ENCODE measurements at places on chromosomes 12 and 14.
A peak's percentile ranks its signal among the peaks of the same experiment; 100 is the strongest.

- DNase-seq: no peak
Observed at GRCh38 chr12:58341791-58342190, 400.4 kb downstream of the ATP23 start.

GRCh38 chr12:95130096-95130495 is 56.7 kb upstream of the NR2C1 start:
- no peak for DNase-seq

DNA sequence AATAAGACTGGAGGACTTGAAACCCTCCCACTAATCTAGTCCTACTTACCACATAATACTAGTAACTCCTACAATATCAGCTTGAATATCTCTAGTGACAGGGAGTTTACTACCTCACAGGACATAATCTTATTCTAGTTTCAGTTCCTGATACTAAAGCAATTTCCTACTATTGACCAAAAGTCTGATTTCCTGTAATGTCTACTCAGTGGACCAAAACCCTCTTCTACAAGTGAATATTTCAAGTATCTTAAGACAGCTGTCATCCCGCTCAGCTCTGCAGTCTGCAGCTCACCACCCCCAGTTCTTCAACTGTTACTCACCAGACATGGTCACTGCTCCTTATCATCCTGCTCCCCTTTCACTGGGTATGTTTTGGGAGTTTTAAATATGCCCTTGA is 70.8 kb upstream of the TMCC3 start:
- no peak for DNase-seq

DNA sequence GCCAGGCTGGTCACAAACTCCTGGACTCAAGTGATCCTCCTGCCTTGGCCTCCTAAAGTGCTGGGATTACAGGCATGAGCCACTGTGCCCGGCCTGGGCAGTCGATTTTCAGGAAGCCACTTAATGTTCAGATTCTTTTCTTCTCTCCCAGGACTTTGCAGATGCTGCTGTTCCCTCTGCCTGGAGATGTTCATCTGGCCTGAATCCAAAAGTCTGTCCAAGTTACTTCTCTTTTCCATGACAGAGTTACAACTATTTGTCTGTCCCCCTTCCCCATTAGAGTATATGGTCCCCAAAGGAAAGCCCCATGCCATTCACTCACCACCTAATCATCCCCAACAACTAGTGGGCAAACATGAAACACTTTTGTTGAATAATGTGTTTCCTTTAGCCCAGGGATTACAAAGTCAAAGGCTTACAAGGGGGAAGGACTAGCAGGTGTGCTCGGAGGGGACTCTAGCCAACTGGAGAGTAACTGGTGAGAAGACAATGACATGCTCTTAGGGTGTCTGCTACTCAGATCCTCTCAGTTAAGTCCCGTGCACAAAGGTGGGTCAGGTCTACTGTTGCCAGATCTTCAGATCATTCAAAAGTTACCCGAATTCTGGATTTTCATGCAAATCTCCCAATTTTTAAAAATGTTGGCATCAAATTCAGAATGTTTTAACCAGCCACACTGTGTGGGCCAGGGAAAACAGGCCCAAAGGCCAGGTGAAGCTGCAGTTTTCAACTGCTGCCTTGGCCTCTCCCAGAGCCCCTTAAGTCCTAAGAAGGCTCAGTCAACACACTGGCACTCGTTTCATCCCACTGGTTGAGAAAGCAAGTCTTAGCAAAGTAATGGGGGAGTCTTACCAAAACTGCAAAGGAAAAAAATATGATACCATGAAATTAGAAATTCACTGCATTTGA is 29.6 kb downstream of the NUDT4 start:
- DNase-seq: no peak

DNA sequence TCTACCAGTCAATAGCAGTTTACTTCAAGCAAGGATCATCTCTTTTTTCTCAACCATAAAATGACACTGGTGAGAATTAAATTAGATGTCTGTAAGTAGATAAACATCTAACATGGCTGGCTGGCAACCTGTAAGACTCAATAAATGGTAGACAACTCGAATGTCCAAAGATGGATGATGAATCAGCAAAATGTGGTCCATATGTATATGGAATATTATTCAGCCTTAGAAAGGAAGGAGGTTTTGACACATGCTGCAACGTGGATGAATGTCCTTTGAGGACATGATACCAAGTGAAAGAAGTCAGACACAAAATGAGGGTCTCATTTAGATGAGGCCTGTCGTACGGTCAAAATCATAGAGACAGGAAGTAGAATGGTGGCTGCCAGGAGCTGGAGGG is 46.2 kb downstream of the SPRING1 start:
- DNase-seq: no peak

- DNase-seq: no peak
Observed at GRCh38 chr12:130710733-130711080, 5.4 kb downstream of the RIMBP2 start.

- no peak for DNase-seq
Observed at GRCh38 chr14:98548071-98548686, 723.8 kb downstream of the BCL11B start.

- no peak for DNase-seq
Observed at GRCh38 chr14:89779707-89780106, 174.8 kb downstream of the EFCAB11 start.

DNA sequence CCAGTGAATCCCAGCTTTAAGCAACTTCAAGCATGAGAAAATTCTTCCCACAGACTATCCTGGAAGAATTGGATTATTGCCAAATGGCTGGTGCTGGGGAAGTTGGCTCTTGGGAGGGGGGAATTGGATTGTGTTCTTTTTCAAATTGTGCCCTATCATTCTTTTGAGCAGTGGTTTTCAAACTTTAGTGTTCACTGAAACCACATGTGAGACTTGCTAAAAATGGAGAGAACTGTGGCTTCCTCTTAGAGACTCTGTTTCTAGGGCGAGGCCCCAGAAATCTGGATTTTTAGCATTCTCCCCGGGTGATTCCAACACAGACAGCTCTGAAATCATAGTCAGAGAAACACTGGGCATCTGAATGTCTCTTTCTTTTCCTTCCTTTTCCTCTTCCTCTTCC is 14.3 kb upstream of the OTUB2 start:
- no peak for DNase-seq

DNA sequence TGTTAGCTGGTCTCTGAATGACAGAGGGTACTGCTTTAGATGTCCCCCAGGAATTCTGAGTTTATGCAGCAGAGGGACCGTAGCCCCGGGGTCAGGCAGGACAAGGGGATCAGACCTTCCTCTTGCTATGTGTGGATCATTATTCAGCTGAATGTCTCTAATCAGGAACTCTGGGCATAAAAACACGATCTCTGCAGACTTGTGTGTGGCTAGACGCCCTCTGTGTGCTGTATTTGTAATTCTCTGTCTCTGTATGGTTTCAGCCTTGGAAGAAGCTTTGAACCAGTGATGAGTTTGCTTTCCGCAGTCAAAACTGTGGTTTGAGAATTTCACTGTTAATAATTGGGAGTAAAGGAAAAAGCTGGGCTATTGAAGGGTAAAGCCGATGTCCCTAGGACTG is 125.3 kb downstream of the ETV6 start:
- no peak for DNase-seq

- DNase-seq: no peak
Observed at GRCh38 chr12:109611223-109611622, 37.6 kb downstream of the MVK start.

DNA sequence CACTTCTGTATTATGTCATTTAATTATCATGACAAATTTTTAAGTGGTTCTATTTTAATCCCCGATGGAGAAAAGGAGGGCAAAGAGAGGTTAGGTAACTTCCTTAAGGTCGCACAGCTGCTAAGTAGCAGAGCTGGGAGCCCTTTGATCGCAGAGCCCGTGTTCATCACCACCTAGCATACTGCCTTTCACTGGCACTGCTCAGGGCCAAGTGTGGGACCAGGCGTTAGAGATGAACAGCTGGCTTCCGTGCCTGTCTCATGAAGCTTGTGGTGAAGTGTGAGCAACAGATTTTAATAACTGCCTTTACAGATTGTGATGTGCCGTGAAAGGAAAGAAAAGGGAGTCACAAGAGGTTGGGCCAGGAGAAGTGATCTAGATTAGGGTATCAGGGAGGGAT is 273.6 kb downstream of the AKAP6 start:
- no peak for DNase-seq

- no peak for DNase-seq
Observed at GRCh38 chr12:11593013-11593412, 56.5 kb upstream of the ETV6 start.

DNA sequence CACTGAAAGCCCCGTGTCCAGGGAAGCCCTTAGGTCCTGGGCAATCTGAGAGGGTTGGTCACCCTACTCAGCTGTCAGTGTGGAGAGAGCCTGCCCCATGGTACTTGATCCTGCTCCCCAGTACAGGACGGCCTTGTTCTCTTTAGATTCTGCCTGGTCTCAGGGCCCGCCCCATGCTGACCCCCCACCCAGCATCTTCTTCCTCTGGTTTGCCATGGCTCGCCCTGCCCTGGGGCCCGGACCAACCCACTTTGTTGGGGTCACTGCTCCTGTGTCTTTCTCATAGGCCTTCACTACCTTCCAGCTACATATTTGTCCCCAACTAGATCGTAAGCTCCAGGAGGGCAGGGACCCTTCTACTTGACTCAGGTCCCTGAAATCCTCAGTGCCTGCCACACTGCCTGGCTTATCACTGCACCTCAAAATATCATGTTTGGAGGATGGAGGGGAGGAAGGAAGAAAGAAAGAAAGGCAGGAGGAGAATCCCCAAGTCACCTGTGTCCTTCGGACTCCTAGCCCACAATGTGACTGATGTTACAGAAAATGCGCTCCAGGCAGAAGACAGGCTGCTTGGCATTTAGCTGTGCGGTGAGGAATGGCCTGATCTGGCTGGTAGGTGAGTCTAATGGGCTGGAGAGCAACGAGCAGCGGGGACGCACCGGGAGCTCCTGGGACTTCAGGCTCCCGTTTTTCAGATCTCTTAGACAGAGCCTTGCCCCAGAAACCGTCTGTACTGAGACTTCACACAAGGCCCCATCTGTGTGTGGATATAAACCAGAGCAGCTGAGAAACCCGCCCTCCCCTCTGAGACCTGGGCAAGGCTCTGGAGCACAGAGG is 66.1 kb downstream of the C14orf132 start:
- no peak for DNase-seq

DNA sequence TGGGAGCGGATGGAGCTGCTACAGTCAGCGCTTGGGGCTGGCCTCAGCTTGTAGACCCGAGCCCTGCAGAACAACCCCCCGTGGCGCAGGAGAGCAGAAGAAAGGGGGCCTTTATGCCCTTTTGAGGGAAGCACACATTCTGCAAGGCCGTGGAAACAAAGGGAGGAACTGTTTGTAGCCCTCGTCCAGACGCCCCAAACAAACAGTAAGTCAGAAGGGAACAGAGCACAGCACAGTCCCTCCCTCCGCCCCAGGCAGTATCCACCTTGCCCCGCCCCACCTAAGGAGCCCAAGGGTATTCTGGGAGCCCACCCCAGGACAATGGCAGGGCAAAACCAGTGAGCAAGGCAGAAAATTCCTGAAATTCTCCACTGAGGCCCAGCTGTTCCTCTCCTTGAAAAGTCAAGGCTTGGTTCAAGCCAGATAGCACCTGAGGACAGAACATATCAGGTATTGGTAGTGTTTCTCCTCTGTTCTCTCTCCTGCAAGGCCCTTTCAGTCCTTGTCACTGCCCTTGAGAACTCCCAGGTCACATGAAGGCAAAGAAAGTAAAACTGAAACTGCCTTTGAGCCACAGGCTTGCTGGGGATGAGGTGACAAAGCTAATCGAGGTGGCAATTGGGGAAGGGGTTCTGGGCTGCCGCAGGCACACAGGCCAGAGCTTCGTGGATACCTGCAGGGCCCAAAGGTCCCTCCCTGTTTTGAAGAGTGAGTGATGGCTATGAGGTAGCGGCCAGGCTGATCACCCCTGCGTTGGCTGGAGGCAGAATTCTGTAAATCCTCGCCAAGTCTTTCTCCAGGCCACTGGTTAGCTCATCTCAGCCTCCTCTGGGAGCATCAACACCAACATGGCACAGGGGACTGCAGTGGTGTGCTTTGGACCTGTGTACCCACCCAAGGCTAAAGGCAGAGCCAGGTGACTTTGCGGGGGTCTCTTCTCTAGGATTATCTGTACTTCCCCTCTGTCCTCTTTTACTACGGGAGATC is 499 bp downstream of the DGLUCY start:
- DNase-seq: peak; percentile 60

DNA sequence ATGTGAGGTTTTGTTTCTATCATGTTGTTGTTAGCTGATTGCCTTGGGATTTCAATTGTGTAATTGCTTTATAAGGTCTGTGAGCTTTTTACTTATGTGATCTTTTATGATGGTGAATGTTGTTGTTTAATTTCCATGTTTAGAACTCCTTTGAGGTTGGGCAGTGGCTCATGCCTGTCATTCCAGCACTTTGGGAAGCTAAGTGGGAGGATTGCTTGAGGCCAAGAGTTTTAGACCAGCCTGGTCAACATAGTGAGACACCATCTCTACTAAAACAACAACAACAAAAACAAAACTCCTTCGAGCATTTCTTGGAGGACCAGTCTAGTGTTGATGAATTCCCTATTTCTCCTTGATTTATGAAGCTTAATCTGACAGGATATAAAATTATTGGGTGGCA is 102.1 kb upstream of the PMCH start:
- DNase-seq: no peak

- no peak for DNase-seq
Observed at GRCh38 chr12:76272287-76272686, 75.9 kb downstream of the BBS10 start.

- no peak for DNase-seq
Observed at GRCh38 chr14:36676236-36676635, 14.6 kb downstream of the PAX9 start.

DNA sequence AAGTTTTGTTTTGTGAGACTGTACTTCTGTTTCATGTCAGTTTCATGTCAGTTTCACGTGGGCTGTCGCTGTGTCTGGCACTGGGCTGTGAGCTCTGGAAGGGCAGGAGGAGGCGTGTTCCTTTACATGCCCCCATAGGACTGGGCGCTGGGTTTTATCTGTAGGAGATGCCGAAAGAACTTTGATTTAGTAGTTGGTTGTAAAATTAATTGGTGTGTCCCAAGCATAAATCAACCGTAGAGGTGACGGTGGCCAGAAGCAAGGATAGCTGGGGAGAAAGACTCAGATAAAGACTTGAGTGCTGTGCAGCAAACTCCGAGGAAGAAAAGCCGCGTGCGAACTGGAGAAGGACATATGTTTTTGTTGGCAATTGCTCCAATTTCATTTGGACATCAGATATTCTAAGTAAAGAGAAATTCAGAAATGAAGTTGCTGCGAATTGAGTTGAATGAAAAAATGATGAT is 182.5 kb downstream of the VRK1 start:
- no peak for DNase-seq

- DNase-seq: no peak
Observed at GRCh38 chr14:43896044-43896443, 611.0 kb downstream of the FSCB start.

- DNase-seq: no peak
Observed at GRCh38 chr12:109596418-109597244, 23.0 kb downstream of the MVK start.

GRCh38 chr14:52078095-52078531 is 9.3 kb upstream of the NID2 start:
- no peak for DNase-seq

GRCh38 chr12:24996820-24997219 is 47.9 kb upstream of the BCAT1 start:
- DNase-seq: no peak

- DNase-seq: no peak
Observed at GRCh38 chr14:20684662-20685456, 499 bp downstream of the RNASE4 start.

GRCh38 chr12:110917961-110918360 is 2.4 kb downstream of the MYL2 start:
- no peak for DNase-seq

All from NCI-H1436 (cell line).